DMS79 treated with DMSO at 0.1 percent for 48 hours (cell line): ENCODE measurements at places on chromosomes 2 and 18.

DNA sequence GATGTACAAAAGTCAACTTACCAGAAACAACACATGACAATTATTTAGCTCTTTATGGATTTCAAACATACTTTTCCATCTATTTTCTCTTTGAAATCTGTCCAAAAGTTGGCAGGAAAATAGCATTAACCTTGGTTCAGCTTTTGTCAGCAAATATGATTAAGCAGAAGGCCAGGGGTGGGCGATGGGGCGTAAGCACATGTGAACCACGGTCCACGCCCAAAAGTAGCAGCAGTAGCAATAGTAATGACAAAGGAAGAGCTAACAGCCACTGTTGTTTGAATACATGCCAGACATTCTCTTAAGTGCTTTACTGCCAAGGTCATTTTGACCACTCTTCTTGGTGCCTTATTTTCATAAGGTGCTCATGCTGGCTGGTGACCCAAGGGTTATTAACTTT lies 73.5 kb downstream of the ANTXR1 start:
- no peak for DNase-seq

DNA sequence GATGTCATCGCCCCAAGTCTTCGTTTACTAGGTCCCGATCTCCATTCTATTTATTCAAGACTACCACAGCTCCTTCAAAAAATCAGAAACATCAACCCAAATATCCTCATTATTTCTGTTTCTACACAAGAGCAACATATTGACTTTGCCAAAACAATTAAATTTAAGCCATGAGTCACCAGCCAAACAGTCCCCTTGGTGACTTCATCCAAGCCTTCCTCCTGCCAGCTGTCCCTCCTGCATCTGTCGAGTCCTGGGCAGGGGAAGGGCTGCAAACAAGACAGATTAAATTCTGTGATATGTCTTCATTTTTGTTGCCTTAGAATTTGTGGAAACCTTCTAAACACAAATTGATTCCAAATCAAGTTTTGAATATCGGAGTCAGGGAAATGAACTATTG lies 110.3 kb downstream of the SP3 start:
- DNase-seq, result peak; percentile 8

- DNase-seq, result no peak
Observed at GRCh38 chr2:197209742-197210408, 100.7 kb downstream of the ANKRD44 start.

DNA sequence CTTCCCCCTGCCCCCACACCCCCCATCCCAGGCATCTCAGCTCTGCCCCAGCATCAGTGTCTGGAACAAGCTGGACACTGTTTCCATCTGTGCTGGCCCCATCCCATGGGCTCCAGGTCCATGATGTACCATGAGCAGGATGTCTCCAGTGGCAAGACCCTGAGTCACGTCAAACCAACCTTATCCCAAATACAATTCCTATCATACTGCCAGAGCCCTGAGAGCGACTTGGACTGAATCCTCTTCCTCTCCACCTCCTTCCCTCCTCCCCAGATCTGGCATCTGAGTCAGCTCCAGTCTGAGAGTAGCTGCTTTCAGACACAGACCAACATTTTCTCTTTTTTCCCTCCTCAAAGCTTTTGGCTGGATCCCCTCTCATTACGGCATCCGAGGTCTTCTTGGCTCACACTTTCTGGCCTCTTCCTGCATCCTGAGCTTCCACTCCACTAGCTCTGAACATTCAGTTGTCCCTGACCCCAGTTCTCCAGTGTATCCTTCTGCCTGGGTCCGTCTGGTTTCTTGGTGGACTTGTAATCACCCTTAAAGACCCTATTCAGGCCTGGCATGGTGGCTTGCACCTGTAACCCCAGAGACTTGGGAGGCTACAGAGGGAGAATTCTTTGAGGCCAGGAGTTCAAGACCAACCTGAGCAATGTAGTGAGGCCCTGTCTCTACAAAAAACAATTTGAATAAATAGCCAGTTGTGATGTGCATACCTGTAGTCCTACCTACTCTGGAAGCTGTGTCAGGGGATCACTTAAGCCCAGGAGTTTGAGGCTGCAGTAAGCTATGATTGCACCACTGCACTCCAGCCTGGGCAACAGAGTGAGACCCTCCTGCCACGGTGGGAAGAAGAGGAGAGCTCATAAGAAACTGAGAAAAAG lies 68.3 kb downstream of the ACKR3 start:
- no peak for DNase-seq

GRCh38 chr2:29182920-29183319 lies 67.7 kb downstream of the CLIP4 start:
- DNase-seq, result no peak

GRCh38 chr2:136932700-136933099 lies 167.4 kb downstream of the THSD7B start:
- DNase-seq, result peak; percentile 12

DNA sequence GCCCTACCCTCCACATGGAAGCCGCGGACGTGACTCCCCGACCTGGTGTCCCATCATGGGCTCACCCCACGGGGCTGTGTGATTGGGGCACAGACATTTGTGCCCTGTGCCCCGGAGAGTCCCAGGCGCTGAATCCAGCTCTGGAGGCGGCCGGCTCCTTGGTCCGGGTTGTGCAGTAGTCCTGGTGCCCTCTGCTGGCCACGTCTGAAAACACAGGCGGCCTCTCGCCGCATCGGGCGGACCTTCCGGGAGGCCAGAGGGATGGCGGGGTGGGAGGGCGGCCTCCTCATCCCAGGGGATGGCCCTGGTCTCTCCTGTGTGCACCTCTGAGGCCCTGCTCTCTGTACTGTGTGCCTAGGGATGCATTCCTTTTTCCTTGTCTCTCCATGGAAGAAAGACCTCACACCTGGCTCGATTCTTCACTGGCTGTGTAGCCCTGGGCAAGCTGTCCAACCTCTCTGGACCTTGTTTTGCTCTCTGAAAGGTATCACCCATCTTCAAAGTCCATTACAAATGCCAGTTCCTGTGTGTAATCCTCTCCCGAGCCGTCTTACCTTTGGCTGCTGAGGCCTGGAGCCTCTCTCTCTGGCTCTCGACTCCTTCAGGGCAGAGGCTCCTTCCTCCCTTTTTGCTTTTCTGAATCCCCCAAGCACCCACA lies 27.6 kb downstream of the CELF4 start:
- DNase-seq, result no peak

DNA sequence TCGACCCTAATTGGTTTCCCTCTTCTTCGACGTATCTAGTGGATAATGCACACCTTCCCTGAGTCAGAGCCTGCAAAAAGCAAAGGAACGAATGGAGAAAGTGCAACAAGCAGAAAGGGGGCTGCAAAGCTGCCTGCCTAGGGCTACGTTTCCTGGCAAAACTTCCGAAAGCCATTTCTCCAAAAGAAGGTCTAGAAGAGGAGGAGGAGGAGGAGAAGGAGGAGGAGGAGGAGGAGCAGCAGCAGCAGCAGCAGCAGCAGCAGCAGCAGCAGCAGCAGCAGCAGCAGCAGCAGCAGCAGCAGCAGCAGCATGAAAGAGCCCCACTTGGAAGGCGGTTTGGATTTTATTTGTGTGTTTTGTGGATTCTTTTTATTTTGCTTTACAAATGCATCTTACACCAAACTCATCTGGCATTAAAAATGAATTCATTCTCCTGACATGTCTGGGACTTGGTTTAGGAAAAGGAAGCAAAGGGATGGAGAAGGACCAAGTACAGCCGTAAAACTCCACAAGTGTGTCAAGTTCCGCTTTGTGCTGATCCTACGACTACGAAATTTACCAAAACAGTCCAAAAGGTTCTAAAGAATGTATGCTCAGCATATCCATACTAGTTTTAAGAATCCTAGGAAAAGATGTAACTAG lies 2.0 kb downstream of the TCF4 start:
- DNase-seq, result no peak

GRCh38 chr18:13530033-13530878 lies 196.1 kb downstream of the FAM210A start:
- no peak for DNase-seq

DNA sequence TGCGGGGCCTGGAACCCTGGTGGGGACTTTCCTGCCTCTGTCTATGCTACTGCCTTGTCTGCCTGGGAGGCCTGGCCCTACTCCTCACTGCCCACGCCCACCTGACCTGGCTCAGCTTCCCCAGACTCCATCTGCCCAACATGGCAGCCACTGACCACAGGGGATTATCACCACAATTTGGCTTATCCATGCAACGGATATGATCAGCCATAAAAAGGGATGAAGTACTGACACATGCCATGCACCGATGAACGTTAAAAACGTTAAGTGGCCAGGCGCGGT lies 5.9 kb upstream of the KCNF1 start:
- DNase-seq, result no peak

GRCh38 chr18:48777744-48778116 lies 173.0 kb downstream of the SMAD7 start:
- no peak for DNase-seq

GRCh38 chr2:197673106-197673505 lies 2.3 kb downstream of the RFTN2 start:
- DNase-seq, result no peak

GRCh38 chr2:153823880-153824279 lies 47.8 kb upstream of the GALNT13 start:
- DNase-seq, result no peak

DNA sequence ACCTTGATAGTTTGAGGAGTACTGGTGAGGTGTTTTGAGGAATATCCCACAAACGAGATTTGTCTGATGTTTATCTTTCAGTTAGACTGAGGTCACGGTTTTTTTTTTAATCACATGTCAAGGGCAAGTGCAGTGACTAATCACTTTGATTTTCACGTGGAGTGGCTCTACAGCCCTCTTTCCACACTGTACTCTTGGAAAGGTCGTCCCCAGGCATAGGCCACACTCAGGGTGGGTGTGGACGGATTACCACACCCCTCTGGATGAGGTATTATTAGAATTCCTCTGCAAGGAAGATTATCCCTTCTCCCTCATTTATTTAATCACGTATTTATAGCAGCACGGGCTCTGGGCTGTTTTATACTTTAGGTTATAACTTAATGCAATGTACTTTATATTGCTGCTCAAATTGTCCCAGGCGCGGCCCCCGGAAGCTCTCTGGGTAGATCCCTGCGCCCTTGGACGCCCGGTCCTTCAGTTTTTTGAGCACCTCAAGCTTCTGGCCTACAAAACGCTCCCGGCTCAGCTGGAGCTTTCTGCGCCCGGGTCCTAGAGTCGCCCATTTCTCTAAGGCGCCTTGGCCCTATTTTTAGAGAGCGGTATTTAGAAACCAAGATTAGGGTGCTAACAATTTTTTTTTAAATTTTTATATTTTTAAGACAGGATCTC lies 515 bp upstream of the PLEKHB2 start:
- DNase-seq, result peak; percentile 96

DNA sequence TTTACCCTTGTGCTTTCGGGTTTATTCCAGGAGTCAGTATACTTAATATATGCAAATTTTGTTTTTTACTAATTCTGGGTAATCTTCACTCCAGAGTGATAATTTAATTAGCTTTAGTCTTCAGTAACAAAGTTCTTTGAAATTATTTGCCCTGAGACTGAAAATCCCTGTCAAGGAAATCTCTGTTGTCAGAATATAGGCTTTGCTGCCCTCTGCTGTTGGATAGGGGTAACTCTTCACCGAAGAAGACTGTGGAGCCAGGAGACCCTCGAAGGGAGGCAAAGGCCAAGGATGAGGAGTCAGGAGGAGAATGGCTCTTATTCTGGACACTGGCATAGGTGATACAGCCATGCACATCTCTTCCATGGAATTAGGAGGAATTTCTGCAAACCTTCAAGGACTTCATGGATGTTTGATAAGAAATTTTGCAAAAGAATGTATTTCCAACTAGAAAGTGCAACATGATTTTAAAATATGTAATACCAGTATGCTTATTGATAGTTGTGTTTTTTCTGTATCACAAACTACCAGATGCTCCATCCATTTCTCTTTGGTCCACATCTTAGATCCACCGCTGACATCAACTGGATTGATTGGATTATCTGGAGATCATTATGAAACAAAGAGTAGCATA lies 182.3 kb downstream of the RDH14 start:
- peak; percentile 5 for DNase-seq

DNA sequence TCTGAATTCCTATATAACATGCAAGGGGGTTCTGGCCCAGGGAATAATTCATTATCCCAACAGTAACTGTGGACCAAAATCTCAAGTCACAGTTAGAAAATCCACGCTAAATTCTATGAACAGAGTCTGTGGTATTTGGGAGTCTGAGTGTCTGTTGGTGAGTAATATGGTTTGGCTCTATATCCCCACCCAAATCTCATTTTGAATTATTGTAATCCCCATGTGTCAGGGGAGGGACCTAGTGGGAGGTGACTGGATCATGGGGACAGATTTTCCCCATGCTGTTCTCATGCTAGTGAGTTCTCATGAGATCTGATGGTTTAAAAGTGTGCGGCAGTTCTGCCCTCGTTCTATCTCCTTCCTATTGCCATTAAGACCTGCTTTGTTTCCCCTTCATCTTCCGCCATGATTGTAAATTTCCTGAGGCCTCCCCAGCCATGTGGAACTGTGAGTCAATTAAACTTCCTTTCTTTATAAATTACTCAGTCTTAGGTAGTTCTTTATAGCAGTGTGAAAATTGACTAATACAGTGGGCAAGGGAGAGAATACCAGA lies 68.3 kb downstream of the NBAS start:
- DNase-seq, result no peak

DNA sequence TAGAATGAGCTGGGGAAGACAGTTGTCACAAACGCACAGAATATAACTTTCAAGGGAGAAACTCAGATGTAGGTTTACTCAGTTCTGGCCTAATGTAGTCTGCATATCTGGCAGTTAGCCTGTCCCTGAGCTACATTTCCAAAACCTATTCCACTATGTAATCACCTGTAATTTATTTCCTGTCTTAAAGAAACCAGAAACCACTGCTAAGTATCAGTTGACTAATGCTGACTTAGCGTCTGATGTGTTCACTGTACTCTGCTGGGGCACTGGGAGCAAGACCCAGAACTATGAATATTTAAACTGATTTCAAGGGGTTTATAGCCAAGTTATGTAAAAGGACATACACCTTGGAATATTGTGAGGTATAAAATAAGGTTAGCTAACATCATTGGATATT lies 1995.2 kb upstream of the PIK3C3 start:
- DNase-seq, result no peak

DNA sequence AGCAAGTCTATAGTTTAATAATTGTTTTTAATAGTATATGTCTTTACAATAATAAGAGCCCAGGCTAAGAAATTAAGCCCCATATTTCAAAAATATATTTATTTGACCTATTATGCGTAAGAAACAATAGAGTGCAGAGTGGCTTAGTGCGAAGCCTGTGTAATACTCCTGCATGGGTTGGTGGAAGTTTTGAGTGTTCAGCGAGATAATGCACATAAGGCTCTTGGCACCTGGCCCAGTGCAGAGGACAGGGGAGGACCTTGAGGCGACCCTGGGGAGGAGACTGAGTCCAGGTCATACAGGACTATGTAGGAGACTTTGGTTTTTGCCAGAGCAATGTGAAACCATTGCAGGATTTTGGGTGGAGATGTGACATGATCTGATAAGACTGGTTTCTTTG lies 132.4 kb upstream of the ST6GAL2 start:
- DNase-seq, result no peak
